Esophagus squamous epithelium (tissue), 5 donors: ENCODE measurements at places on chromosomes 16 and 17.

GRCh38 chr17:81135505-81136278 lies 29.6 kb upstream of the PVALEF start:
- no peak for DNase-seq
- no peak overlapping the region for H3K27ac ChIP-seq
- H3K4me1 ChIP-seq, result no peaks in the 10 kb centered on the region
- H3K36me3 ChIP-seq, result no peaks in the 10 kb centered on the region
- no peaks in the 10 kb centered on the region for H3K27me3 ChIP-seq
- no peak overlapping the region for H3K4me3 ChIP-seq

- no peak overlapping the region for H3K4me3 ChIP-seq
- no peak overlapping the region for H3K27ac ChIP-seq
- H3K36me3 ChIP-seq, result no peaks in the 10 kb centered on the region
- no peaks in the 10 kb centered on the region for H3K4me1 ChIP-seq
- DNase-seq, result no peak
These were observed 66.1 kb upstream of the ANKFN1 start for GRCh38 chr17:56087199-56087598.

DNA sequence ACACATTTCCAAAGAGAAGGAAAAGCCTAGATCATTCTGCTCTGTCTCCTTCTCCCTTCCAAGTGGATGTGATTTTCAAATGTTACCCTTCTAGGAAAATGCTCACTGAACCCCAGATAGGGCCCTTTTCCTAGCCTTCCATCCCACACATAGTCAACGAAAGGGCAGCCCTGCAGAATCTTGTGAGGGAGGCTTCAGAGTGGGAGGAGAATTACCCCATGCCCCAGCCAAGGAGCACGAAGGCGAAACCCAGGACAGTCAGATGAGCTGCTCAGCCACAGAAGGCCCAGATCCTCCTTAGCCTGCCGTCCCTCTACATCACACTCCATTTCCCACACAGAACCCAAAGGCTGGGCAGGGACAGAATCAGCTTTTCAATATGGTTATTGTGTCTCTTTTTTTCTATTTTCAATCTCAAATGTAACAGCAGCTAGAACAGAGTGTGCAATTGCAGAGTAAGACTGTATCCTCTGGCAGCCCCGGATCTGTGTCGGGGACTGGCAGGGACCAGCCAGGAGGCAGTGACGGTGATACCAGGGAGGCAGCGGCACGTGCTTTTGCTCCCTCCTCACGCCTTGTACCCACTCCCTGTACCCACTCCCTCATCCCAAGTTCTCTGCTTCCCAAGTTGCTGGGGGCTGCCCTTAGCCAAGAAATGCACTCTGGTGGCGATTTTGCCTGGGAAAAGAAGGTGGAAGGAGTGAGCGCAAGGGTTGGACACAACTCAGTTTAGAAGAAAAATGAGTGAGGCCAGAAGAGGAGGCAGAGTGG lies 3.7 kb upstream of the SDK2 start:
- no peaks in the 10 kb centered on the region for H3K36me3 ChIP-seq
- no peak overlapping the region for H3K27ac ChIP-seq
- no peaks in the 10 kb centered on the region for H3K27me3 ChIP-seq
- H3K4me3 ChIP-seq, result no peak overlapping the region
- DNase-seq, result no peak

GRCh38 chr16:57041182-57042156 lies 50.9 kb upstream of the CPNE2 start:
- no peaks in the 10 kb centered on the region for H3K27me3 ChIP-seq
- peak overlapping the region; percentile 58 for H3K27ac ChIP-seq
- H3K4me1 ChIP-seq, result peaks cover 40% of the 10 kb centered on the region
- no peak overlapping the region for H3K4me3 ChIP-seq
- no peaks in the 10 kb centered on the region for H3K36me3 ChIP-seq
- DNase-seq, result no peak

DNA sequence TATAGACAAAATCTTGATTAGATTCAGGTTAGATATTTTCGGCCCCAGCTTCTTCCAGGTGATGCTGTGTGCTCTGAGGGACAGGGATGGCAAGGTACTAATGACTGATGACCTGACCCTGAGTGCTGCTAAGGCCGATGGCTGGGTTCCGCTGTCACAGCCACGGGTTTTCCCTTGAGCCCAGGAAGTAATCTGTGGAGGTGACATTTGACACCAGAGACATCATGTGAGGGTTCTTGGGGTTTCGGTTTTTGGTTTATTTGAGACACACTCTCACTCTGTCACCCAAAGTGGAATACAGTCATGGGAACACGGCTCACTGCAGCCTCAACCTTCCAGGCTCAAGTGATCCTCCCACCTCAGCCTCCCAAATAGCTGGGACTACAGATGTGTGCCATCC lies 9.8 kb downstream of the OTOP3 start:
- DNase-seq, result no peak
- no peak overlapping the region for H3K27ac ChIP-seq
- peaks cover 7% of the 10 kb centered on the region for H3K4me1 ChIP-seq
- no peaks in the 10 kb centered on the region for H3K36me3 ChIP-seq
- H3K4me3 ChIP-seq, result no peak overlapping the region

GRCh38 chr16:73016488-73016830 lies 31.5 kb downstream of the ZFHX3 start:
- H3K27me3 ChIP-seq, result no peaks in the 10 kb centered on the region
- peaks cover 19% of the 10 kb centered on the region for H3K4me1 ChIP-seq
- DNase-seq, result no peak
- no peaks in the 10 kb centered on the region for H3K36me3 ChIP-seq
- H3K4me3 ChIP-seq, result no peak overlapping the region

DNA sequence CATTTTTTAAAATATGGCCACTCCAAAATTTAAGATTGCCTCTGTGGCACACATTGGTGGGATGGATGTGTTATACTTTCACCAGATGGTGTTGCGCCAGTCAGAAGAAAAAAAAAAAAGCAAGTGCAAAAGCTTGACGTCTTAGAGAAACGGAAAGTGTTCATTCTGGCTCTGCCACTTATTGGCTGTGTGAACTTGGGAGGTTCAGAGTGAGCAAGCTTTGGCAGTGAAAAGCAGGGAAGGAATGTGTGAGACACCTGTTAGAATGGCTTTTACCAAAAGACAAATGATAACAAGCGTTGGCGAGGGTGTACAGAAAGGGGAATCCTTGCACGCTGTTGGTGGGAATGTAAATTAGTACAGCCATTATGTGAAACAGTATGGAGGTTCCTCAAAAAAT lies 298.0 kb downstream of the TMEM114 start:
- no peak overlapping the region for H3K4me3 ChIP-seq
- no peak for DNase-seq
- H3K27ac ChIP-seq, result no peak overlapping the region
- H3K4me1 ChIP-seq, result no peaks in the 10 kb centered on the region

DNA sequence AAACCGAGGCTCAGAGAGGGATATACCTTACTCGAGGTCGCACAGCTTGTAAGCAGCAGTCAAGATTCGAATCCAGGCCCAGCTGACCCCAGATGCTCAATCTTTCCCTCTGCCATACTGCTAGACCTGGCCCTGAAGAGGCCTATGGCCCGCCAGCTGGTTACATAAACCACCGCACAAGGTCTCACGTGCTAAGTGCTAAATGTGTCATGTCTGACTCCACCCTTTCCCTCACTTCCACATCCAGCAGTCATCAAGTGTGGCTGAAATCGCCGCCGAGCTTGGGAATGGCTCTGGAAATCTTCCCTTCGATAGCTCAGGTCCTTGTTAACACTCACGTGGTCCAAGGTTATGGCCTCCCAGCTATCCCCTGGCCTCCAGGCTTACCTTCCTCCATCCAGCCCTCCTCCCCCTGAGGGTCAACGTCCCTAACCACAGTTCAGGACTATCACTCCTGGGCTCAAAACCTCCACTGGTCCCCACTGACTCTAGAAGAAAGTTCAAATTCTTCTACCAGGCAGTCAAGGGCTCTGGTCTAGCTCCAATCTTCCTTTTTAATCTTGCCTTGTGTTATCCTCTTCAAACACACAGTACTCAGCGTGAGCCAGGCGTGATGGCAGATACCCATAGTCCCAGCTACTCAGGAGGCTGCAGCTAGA lies 3.5 kb downstream of the ZBTB4 start:
- H3K4me3 ChIP-seq, result peak overlapping the region; percentile 13
- H3K27ac ChIP-seq, result peak overlapping the region; percentile 99
- H3K27me3 ChIP-seq, result no peaks in the 10 kb centered on the region
- H3K4me1 ChIP-seq, result peaks cover 50% of the 10 kb centered on the region
- H3K36me3 ChIP-seq, result no peaks in the 10 kb centered on the region

- no peak for DNase-seq
- no peaks in the 10 kb centered on the region for H3K27me3 ChIP-seq
- H3K4me3 ChIP-seq, result no peak overlapping the region
- no peak overlapping the region for H3K27ac ChIP-seq
- H3K36me3 ChIP-seq, result peaks cover 42% of the 10 kb centered on the region
These were observed 25.6 kb downstream of the MAPK8IP3 start for GRCh38 chr16:1731603-1732002.

GRCh38 chr17:30819971-30820705 lies 4.4 kb downstream of the CRLF3 start:
- peaks cover 10% of the 10 kb centered on the region for H3K4me1 ChIP-seq
- no peak for DNase-seq
- H3K4me3 ChIP-seq, result no peak overlapping the region
- peak overlapping the region; percentile 74 for H3K27ac ChIP-seq
- H3K36me3 ChIP-seq, result no peaks in the 10 kb centered on the region

- H3K4me3 ChIP-seq, result no peak overlapping the region
- no peaks in the 10 kb centered on the region for H3K27me3 ChIP-seq
- H3K27ac ChIP-seq, result no peak overlapping the region
- DNase-seq, result no peak
- H3K4me1 ChIP-seq, result no peaks in the 10 kb centered on the region
These were observed 47.9 kb downstream of the SNX20 start for GRCh38 chr16:50632927-50633800.

- peaks cover 11% of the 10 kb centered on the region for H3K4me1 ChIP-seq
- H3K27ac ChIP-seq, result no peak overlapping the region
- DNase-seq, result no peak
- H3K27me3 ChIP-seq, result no peaks in the 10 kb centered on the region
- no peaks in the 10 kb centered on the region for H3K36me3 ChIP-seq
These were observed 723.1 kb downstream of the WWOX start for GRCh38 chr16:78822509-78822908.

- DNase-seq, result no peak
- no peaks in the 10 kb centered on the region for H3K4me1 ChIP-seq
- no peaks in the 10 kb centered on the region for H3K36me3 ChIP-seq
- H3K4me3 ChIP-seq, result no peak overlapping the region
These were observed 37.4 kb downstream of the PMFBP1 start for GRCh38 chr16:72134507-72134906.

GRCh38 chr16:82088483-82088882 lies 53.4 kb downstream of the HSD17B2 start:
- no peaks in the 10 kb centered on the region for H3K27me3 ChIP-seq
- H3K4me1 ChIP-seq, result peaks cover 12% of the 10 kb centered on the region
- H3K4me3 ChIP-seq, result no peak overlapping the region
- H3K27ac ChIP-seq, result peak overlapping the region; percentile 58

DNA sequence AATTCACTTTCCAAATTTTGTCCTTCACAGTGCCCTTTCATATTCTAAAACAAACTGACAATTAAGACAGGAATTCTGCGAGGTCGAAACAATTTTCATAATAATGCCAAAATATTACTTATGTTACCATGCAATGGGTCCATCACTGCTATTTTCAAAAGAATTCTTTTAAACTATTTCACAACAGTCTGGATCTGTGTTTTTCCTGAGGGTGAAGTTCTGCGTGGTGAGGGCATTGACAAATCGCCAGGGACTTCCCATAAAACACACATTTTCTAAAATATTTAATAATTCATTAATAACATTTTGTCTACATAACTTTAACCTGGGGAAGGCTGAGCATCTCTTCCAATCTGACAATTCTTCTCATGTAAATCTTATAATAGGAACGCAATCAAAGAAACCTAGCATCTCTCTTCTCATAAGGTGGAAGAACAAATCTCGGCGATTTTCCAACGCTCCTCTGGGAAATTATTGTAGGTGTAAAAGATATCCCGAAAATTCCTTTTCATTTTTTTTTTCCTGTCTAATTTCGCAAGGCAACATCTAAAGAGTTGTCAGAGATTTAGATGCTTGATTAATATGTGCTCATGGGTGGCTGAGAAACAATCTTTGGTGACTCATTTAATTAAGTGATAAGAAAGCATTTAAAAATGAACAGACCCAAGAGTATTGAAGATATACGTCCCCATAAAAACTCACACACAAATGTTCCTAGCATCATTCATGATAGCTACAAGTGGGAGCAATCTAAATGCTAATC lies 41.5 kb downstream of the CALB2 start:
- H3K27ac ChIP-seq, result no peak overlapping the region
- H3K4me3 ChIP-seq, result no peak overlapping the region
- H3K36me3 ChIP-seq, result no peaks in the 10 kb centered on the region
- no peaks in the 10 kb centered on the region for H3K4me1 ChIP-seq

DNA sequence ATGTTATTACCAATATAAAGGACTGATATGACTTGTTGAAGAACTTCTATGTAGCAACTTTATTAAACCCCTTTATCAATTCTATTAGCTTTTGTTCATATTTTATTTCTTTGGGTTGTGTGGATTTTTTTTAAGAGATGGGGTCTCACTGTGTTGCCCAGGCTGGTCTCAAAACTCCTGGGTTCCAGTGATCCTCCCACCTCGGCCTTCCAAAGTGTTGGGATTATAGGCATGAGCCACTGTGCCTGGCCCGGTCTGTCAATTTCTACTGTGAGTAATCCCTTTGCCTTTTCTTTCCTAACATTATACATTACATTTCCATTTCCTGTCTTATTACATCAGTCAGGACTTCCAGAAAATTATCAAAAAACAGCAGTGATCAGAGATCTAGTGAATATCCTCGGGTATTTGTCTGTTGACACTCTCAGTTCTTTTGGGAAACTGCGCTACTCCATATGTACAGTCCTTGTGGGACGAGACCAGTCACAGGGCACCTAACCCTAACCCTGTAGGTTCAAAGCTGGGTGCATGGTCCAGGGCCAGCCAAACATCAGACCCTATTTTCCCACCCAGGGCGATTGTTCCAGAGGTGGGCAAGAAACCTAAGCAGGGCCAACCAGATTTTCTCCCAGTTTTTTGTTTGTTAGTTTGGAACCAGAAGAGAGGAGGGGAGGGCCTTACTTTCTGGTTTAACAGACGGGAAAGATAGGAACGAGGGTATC lies 1.7 kb upstream of the SLC47A1 start:
- no peak overlapping the region for H3K27ac ChIP-seq
- H3K4me3 ChIP-seq, result no peak overlapping the region
- H3K4me1 ChIP-seq, result peaks cover 20% of the 10 kb centered on the region
- H3K27me3 ChIP-seq, result peaks cover 36% of the 10 kb centered on the region

- DNase-seq, result no peak
- peaks cover 12% of the 10 kb centered on the region for H3K4me1 ChIP-seq
- H3K27ac ChIP-seq, result no peak overlapping the region
- no peak overlapping the region for H3K4me3 ChIP-seq
These were observed 13.2 kb upstream of the NKD1 start for GRCh38 chr16:50534958-50535357.

- no peak overlapping the region for H3K4me3 ChIP-seq
- no peaks in the 10 kb centered on the region for H3K27me3 ChIP-seq
- no peaks in the 10 kb centered on the region for H3K36me3 ChIP-seq
- DNase-seq, result no peak
- no peaks in the 10 kb centered on the region for H3K4me1 ChIP-seq
These were observed 31.9 kb downstream of the RMI2 start for GRCh38 chr16:11377154-11377553.

- no peaks in the 10 kb centered on the region for H3K27me3 ChIP-seq
- H3K27ac ChIP-seq, result no peak overlapping the region
- no peak for DNase-seq
These were observed 13.3 kb downstream of the ST6GALNAC2 start for GRCh38 chr17:76572201-76572910.
